ENCODE measurements at places on chromosomes 7 and 10.

GRCh38 chr7:142770661-142771352 lies at the start of gene PRSS2:
TSS of gene PRSS2 (plus strand) at chr7:142770970. CDS start at chr7:142770983, 13 bp downstream.
- no peak for DNase-seq

GRCh38 chr10:20814116-20814515 lies 83.0 kb downstream of the NEBL start:
- no peak for DNase-seq

DNA sequence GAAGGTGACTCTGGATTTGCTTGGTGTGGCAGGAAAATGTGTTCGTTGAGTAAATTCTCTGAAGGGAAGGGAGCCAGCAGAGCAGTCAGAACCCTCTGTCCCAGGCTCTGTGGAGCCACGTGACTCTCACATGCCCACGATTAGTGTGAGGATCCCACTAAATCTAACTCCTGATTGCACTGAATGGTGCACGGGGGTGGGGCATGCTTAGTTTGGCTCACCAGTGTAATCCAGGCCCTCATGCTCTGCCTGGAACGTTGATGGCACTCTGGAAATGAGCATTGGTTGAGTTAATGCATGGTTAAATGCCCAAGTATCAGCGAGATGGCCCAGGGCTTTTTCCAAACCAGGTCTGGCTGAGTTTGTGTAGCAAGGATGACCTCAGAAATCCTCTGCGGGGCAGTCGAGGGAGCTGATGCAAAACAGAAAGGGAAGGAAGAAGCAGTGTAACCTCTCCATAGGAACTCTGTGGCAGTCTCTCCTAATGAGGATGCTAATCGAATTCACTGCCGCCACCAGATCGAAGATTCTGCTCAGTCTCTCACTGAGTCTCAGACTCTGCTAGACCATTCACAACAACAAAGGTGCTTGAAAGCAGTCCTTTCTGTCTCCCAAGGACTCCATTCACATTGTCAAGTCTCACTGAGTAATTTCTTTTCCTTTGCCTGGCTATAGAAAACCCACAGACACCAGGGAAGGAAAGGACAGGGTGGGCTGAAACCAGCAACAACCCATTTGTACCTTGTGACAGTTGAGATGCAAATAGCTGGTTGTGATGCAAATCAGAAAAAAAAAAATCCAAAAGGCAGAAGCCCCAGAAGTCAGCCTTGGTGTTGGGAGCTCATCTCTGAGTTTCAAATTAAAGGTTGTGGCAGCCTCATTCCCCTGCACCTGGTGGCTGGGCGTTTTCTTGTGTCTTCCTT lies 98.1 kb downstream of the C10orf105 start:
- DNase-seq, result no peak

DNA sequence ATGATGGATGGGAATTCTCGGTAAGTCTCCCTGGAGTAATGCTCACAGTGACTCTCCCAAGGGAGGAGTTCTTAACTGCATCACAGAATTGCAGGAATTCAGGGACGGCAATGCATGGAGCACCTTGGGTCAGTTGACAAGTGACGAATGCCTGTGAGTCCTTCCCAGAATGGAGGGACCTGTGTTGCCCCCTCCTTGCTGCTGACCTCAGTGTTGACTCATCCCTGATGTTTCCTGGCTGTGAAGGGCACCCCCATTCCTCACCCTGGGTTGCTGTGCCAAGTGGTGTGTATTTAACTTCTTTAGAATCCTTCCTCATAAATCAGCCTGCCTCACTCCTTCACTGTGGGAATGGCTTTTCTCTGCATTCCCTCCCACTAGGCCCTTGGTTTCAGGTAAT lies 98.9 kb downstream of the LRMDA start:
- no peak for DNase-seq

DNA sequence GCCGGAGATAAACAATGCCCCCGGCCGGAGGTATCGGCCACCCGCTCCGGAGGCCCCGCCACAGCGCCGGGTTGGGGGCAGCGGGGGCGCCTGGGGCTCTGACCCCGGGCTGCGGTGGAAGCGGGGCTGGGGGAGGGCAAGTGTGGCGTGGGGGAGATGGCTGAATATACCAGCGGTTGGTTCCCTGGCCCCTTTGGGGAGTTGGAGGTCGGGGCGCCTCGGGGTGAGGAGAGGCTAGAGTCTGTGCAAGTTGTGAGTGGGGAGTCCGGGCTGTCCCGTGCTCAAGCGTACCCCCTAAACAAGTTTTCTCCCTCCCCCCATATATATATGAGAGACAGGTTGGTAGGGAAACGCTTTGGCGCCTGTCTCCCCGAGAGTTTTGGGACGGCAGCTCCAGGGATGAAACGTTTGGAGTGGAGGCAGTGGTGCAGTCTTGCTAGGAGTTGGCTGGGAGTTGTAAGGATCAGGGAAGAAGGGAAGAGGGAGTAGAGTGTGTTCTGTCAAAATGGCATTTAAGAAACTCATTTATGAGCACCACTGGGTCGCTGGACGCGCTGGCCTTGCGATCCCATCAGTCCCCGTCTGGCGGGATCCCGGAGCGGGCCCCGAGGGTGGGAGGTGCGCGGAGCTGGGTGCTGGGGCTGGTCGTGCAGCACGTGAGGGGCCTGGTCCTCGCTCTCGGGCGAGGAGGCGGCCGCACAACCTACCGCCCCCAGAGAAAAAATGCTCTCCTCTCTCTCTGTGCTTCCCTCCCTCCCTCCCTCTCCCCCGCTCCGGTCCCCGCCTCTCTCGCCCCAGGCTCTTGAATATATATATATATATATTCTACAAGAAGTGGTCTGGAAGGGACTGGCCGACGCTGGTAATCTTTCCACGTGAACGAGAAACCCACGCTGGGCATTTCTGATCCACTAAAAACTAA lies 1.1 kb downstream of the TET1 start:
- no peak for DNase-seq

DNA sequence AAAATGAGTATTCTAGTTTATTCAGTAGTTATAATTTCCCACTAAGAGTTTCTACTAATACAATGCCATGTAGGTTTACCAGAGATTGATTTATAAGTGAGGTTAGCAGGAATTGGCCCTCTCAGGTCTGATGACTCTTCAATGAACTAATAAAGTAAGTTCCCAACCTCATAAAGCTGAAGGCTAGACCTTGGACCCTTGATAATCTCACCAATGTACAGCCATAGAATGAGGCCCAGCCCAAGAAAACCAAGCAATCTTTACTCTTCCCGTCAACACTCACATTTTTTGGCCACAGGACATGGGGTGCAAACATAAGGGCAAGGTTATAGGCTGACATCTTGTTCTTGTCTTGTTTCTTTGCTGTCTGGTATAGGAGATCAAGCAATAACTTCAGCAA lies 33.3 kb downstream of the ARHGAP19 start:
- no peak for DNase-seq

- no peak for DNase-seq
Measured at GRCh38 chr10:28925121-28925663, 247.9 kb downstream of the BAMBI start.

- DNase-seq, result peak; percentile 86
Measured at GRCh38 chr10:133308421-133309099, at the start of the genes TUBGCP2 and ZNF511. TSS of gene TUBGCP2 (minus strand) at chr10:133308872. CDS start at chr10:133302941, 5,931 bp downstream. TSS of gene ZNF511 (plus strand) at chr10:133308914. CDS start at chr10:133308944, 30 bp downstream.

- DNase-seq, result no peak
Measured at GRCh38 chr10:49484486-49485235, 54.3 kb downstream of the ERCC6 start.

DNA sequence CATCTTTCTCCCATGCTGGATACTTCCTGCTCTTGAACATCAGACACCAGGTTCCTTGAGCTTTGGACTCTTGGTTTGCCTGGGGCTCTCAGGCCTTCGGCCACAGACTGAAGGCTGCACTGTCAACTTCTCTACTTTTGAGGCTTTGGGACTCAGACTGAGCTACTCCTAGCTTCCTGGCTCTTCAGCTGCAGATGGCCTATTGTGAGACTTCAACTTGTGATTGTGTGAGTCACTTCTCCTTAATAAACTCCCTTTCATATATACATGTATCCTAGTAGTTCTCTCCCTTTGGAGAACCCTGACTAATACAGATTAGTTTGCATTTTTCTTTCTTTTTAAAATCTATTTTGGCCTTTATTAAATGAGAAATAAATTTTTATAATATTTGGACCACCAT lies 276.2 kb upstream of the SEMA3C start:
- no peak for DNase-seq

DNA sequence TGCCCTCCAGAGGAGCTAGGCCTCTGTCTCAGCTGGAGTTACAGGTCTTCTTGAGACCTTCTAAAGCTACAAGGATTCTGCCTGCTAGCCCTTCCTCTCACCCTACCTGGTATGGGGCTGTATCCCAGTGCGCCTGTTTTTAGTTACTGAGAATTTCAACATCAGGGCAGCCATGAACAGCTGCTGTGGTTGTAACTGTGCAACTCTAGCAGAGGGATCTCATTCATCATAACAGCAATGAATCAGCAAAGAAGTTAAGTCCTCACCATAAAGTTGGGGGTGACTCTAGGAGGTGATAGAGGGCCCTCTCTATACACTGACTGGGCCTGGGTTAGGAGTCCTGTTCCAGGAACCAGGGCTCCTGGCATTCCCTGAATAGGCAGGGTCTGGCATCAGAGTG lies 14.0 kb upstream of the CDH23 start:
- DNase-seq, result no peak

- DNase-seq, result no peak
Measured at GRCh38 chr10:55426138-55426537, 625.1 kb upstream of the PCDH15 start.
